ENCODE measurements at places on chromosomes 16 and 17.

GRCh38 chr17:63983320-63983719 is 10.6 kb upstream of the SCN4A start:
- no peak for DNase-seq

- DNase-seq, result no peak
Measured at GRCh38 chr16:53925526-53925925, 221.6 kb downstream of the FTO start.

- DNase-seq, result no peak
Measured at GRCh38 chr16:56202036-56202435, 10.7 kb downstream of the GNAO1 start.

GRCh38 chr17:7497228-7497627 is 13.1 kb downstream of the POLR2A start:
- no peak for DNase-seq

GRCh38 chr16:82700541-82701235 is 73.9 kb downstream of the CDH13 start:
- peak; percentile 75 for DNase-seq

- no peak for DNase-seq
Measured at GRCh38 chr17:49226771-49227435, 3.7 kb downstream of the PHOSPHO1 start.

DNA sequence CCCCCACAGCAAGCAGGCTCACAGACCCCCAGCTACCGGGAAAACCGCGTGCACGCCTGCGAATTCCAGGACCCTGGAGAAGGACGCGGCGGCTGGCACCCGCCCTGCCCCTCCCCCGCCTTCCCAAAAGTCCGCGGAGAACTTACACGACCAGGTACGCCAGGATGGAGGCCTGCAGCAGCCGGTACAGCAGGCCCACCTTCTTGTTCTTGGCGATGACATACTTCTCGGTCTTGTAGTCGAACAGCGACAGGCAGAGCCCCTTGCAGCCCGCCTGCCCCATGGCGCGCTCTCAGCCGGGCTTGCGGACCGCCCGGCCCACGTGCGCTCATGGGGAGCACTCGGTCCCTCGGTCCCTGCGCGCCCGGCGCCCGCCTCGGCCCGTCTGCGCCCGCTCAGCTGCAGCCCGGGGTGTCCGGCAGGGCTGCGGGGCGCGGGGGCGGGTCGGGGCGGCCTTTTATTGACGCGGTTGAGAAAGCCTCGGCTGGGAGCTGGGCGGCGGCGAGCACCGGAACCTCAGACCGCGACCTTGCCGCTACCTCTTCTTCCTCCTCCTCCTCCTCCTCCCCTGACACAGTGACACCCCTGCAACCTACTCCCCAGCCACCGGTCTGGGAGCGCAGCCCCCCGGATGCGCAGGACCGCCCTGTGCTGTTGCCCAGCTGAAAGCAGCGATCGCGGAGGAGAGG is at the start of gene P2RX5:
Gene P2RX5, minus strand, starts transcription at position 433 of the 689 bp plus-strand sequence. Its CDS starts 150 bp downstream, at position 283.
- DNase-seq, result no peak

GRCh38 chr16:11677959-11678881 is 10.0 kb downstream of the SNN start:
- DNase-seq, result no peak

GRCh38 chr16:87390641-87391323 is 1.4 kb upstream of the MAP1LC3B start:
- no peak for DNase-seq

- DNase-seq, result no peak
Measured at GRCh38 chr16:70157477-70158260, 15.9 kb upstream of the CLEC18C start.

DNA sequence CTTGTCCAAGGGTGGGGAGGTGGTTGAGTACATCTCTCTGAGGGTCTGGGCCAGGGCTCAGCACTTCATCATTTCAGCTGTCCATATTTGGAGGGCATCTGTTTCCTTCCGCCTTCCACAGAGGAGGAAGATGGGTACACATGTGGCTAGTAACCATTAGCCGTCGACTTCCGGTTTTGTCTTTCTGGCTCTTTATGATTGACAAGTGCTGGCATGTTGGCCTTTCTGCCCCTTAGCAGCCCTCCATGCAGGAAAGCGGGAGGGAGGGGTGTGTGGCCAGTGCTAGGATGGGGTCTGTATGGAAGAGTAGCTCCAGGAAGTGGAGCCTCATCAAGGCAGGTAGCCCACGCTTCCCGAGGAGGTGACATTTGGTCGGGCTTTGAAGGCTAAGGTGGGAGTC is 69.6 kb downstream of the RAI1 start:
- DNase-seq, result no peak

DNA sequence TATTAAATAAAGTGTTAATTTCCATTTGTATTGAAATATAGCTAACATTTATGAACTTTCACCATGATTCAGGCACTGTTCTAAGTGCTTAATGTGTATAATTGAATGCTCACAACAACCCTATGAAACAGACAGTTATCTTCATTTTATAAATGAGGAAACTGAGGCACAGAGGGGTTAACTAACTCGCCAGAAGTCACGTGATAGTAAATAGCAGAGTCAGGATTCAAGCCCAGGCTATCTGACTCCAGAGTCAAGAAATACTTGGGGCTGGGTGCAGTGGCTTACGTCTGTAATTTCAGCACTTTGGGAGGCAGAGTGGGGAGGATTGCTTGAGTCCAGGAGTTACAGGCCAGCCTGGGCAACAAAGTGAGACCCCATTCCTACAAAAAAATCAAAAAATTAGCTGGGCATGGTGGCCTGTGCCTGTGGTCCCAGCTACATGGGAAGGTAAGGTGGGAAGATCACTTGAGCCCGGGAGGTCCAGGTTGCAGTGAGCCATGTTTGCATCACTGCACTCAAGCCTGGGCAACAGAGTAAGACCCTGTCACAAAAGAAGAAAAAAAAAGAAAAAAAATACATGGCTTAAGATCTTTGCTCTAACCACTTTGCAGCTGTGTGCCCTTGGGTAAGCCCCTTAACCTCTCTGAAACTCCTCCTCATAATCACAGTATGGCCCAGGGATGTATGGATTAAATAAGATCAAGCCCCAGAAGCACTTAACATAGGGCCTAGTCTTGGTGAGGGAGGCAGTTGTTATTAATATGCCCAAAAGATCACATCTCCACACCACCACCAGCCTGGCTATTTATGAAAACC is 29.0 kb downstream of the WSB1 start:
- no peak for DNase-seq

DNA sequence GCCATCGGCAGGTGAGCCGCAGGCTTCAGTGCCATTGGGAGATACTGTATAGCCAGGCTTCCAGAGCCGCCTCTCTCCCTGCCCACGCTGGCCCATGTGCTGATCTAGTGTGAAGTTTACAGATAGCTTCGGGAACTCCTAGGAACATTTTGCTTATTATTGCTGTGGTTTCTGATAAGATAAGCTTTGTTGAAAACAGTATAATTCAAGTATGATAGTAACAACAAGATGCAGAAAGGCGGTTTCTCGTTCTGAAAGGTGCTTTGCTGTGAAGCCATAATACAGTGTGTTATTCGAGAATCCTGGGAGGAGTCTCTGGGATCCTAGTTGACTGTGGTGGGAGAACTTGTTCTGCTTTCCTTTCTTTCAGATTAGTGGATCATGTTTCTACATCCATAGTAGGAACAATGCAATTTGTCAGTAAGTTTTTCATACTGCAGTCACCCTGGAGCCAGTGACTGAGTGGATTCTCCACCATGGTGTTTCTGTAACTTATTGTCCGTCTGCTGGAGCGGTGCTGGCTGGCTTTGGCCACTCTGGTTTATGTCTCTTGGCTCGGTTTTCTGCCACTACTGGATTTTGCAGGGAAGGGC is 31.5 kb downstream of the RAB11FIP3 start:
- DNase-seq, result peak; percentile 10

GRCh38 chr17:14838567-14838966 is 426.6 kb downstream of the PMP22 start:
- no peak for DNase-seq

DNA sequence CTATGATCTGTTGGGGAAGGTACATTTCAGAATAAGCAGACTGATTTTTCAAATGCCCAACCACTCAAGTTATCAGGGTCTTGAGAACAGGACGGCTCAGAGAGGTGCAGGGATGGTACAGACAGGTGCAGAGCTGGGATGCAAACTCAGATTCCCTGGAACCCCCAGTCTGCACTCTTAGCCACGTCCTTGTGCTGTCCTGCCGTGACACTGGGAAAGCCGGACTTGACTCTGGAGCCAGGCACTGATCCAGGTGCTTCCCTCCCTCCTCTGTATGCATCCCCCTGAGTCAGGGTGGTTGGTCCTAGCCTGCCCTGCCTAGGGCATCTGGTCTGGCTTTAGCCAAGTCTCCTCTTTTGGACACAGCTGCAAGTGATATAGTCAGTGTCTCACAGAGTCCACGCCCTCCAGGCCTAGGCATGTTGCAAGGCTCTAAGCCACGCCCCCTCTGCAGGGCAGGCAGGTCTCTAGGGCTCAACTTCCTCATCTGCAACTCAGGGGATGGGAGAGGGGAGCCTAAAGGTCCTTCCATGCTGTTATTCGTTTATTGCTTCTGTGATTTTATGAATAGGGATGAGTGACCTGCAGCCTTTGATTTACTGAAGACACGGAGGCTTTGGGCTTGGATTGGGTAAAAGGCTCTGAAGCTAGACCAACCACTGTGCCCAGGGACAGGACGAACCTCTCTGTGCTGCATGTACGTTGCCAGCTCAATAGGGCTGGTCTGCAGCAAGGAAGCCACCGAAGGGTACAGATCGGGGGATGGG is 97.3 kb downstream of the SDK2 start:
- DNase-seq, result no peak

DNA sequence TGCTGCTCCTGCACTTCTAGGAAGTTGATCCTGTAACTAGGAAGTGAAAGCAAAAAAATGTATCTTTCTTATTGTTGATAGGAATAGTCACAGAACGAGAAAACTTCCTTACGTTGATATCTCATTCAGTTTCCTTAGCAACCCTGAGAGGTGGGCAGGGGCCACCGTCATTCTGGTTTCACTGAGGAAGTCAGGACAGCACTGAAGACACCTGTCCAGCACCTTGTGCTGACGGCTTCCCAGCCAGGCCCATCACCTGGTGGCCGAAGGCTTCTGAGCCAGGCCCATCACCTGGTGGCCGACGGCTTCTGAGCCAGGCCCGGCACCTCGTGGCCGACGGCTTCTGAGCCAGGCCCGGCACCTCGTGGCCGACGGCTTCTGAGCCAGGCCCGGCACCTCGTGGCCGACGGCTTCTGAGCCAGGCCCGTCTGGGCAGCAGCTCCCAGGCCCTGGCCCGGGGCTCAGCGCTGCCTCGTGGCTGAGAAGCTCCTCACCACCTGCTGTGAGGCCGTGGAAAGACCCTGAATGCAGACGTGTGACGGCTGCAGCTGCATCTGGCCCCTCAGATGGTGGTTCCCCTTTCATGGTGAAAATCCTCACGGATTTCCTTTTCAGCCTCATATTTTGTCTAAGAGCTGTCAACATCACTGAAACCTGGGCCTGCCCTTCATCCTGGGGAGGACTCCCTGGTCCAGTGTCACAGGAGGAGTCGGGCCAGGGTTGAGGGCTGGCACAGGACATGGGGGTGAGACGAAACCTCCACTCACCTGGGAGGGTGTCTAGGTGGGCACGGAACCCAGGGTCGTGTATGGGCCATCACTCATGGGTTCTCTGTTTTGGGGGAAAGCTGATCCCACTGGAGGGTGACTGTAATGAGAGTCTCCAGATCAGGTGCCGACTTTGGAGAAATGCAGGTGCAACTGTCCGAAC is 33.0 kb upstream of the ZNF750 start:
- no peak for DNase-seq

GRCh38 chr16:50980666-50981065 is 170.4 kb downstream of the SALL1 start:
- no peak for DNase-seq

DNA sequence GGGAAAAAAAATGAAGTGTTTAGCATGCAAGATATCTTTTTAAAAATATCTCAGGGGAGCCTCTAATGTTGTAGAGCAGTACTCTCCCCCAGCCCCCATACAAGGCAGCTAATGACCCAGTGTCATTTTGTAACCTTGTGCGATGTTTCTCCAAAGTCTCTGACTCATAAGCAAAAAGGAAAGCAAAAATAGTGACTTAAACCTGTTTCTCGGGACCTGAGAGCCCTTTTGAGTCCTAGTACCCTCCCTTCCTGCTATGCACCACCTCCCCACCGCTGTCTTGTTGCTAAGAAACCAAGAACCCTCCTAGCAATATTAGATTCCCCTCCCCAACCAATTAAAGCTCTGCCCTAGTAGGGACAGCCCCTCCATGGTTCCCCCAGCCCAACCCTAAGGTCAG is 2.8 kb downstream of the MYCBPAP start:
- DNase-seq, result no peak

GRCh38 chr17:62995377-62995885 is 29.4 kb downstream of the TANC2 start:
- DNase-seq, result peak; percentile 43

DNA sequence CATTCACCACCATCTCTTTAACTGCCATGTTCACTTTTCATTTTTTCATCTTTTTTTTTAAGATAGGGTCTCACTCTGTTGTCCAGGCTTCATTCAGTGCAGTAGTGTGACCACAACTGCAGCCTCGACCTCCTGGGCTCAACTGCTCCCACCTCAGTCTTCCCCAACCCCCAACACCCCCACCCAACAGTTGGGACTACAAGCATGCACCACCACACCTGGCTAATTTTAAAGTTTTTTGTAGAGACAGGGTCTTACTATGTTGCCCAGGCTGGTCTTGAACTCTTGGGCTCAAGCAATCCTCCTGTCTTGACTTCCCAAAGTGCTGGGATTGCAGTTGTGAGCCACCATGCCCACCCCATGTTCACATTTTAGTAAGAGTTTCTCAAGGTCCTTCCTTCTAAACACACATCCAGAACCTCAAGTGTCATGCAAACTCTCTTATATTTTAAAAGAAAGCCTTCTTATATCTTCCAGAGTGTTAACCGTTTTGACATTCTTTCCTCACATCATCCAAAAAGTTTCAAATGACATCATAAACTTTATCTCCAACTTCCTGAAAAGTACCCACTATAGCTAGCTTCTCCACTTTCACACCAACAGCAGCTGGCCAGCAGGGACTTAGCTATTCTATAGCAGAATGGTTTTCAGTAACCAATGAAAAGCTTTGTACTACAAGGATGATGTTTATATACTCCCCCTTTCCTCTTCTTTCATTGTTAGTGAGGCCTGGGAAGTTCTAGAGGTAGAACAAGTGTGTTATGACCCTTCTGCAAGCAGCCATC is 49.3 kb downstream of the TRAF4 start:
- no peak for DNase-seq

DNA sequence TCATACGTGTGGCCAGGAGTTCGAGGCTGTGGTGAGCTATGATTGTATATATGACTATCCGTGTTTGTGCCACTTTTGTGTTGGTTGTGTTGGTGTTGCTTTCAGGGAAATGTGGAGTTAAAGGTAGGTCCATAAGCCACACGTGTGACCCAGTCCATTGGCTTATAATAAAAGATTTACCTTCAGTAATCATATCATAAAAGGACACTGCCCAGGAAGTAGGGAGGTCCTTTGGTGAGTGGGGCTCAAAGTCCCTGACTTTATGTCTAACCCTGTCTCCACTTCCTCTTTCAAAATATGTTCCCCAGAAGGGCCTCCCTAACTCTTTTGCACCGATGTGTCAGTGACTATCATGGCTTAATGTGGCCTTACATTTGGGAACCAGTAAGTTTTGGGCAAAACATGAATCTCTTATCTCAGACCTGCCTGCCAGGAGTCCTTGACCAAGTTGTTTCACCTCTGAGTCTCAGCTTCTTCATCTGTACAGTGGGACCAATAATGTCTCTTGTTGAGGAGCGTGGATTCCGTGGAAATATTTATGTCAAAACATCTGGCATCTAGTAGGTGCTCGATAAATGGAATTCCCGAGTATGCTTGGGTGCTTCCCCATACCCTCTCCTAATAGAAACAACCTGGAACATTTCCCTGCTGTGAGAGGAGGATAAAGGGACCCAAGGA is 4.8 kb downstream of the TNP2 start:
- DNase-seq, result no peak

- DNase-seq, result no peak
Measured at GRCh38 chr16:5020551-5020950, 13.2 kb downstream of the NAGPA start.
